ENCODE measurements at places on chromosomes 12 and 14.

GRCh38 chr12:69484428-69484827 lies 14.2 kb downstream of the FRS2 start:
- DNase-seq, result no peak

DNA sequence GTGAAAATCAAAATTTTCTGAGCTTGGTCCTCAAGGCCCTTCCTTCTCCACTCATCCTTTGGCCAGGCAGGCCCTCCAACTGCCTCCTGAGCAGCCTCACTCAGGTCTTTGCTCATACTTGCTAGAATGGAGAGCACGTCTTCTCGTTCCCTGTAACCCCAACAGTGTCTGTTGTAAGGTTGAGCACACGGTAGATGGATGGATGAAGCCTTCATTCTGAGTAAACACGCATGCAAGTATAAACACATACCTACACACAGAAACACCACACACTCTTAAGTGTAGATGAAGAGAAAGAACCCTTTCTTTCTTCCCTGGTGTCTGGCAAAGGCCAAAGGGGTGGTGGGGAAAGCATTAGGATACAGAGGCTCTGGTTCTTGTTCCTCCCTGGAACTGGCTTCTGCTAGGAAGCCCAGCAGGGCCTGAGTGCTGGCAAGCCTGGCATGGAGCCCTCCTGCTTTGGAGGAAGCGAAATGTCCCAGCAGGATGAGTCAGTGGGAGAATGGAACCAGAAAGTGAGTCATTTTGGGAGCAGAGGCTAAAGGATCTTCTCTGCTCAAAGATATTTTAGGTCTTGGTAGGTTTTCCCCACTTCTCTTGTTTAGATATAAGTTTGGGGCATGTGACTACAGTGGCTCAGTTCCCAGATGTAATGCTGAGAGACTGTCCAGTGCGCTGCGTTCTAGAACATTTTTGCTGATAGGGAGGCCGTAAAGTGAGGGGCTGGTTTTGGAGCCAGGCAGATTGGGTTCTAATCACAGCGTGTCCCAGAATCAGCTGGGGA lies 127.4 kb downstream of the CACNA1C start:
- DNase-seq, result no peak

GRCh38 chr14:23571701-23572523 lies 4.3 kb upstream of the AP1G2 start:
- no peak for DNase-seq

GRCh38 chr14:93788543-93789227 lies 400 bp upstream of the PRIMA1 start:
- no peak for DNase-seq

DNA sequence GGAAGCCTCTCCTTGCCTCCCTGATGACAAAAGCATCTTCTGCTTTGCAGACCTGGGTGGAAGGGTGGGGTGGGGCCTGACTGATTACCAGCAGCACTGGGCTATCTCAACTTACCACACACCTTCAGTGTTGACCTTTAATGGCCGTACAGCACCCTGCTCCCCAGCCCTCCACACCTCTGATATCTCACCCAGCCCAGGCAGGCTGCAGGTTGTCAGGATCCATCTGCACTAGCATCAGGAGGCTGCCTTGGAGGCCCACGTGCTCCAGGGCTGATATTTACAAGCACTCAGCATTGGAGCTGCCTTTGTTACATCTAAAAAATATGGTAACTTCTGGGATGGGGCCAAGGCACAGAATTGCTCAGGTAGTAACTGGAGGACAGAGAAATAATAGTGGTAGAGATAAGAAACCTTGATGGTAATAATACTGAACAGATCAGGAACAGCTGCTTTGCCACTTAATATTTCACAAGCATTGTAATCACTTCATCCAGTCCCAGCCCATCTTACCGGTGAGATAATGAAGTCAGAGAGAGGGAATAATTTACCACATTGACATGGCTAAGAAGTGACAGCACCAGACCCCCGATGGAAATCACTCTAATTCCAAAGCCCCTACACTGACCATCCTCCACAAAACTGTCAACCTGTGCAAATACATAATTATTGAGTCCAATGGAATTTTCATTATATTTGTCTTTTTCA lies 125.2 kb upstream of the RFLNA start:
- no peak for DNase-seq

DNA sequence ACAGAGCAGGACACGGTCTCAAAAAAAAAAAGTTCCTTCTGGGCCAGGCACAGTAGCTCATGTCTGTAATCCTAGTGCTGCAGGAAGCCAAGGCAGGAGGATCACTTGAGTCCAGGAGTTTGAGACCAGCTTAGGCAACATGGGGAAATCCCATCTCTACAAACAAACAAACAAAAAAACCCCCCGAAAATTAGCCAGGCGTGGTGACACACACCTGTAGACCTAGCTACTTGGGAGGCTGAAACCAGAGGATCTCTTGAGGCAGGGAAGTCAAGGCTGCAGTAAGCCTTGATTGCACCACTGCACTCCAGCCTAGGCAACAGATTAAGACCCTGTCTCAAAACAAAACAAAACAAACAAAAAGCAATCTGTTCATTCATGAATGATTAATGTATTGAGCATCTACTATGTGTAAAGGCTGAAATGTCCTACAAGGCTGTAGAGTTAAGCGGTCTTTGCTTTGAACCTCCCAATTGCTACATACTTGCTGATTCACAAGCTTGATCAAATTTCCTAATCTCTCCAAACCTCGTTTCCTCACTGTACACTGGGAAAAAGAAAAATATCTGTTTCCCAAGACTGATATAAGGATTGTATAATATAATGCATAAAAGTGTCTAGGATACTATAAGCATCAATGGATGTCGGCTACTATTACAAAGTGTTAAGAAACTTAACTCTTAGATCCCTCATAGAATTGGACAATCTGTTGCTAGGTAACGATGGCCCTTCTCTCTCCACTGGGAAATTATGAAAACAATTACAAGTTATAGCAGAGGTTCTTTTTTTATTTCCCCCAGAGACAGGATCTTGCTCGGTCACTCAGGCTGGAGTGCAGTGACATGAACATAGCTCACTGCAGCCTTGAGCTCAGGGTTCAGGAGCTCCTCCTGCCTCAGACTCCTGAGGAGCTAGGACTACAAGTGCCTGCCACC lies 7.9 kb upstream of the RILPL2 start:
- no peak for DNase-seq

GRCh38 chr14:68592948-68593556 lies 199.8 kb downstream of the ZFP36L1 start:
- no peak for DNase-seq

- DNase-seq, result no peak
These were observed 128.6 kb downstream of the IPO8 start for GRCh38 chr12:30567082-30567481.

DNA sequence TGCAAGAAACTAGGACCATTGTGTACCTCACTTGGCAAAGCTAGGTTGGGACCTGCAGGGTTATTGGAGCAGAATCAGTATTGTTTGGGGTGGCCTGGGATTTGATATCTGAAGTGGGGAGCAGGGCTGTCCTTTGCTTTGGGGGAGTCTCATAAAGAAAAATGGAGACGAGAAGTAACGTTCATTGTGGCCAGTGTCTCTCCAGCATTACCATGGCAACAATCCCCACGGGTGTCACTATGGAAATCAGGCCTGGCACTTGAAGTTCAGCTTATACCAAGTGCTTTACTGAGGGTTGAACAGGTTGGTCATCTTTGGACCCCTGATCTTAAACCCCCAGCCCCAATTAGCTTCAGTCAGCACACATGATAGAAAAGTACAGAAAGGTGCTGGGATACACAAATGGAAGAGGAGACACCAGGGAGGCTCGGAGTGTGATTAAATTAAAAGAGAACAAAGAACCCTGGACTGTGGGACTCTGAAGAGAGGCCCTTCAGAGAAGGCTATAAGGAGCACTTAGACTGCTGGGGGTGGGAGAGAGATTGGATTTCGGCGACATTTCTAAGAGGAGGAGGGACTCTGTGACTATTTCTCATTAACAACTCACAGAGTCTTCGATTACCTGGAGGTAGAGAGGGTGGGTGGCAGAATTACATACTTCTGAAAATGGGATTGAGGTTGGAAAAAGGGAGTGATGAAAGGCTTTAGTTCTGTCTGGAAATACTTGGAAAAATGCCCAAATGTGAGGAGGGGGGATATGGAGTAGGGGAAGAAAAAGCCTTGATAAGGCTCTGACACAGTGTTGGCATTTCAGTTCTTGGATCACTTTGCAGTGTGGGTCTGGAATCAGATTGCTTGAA lies 3.7 kb downstream of the KIF5A start:
- DNase-seq, result no peak

GRCh38 chr14:76277586-76278130 lies 98.3 kb upstream of the ESRRB start:
- DNase-seq, result no peak

DNA sequence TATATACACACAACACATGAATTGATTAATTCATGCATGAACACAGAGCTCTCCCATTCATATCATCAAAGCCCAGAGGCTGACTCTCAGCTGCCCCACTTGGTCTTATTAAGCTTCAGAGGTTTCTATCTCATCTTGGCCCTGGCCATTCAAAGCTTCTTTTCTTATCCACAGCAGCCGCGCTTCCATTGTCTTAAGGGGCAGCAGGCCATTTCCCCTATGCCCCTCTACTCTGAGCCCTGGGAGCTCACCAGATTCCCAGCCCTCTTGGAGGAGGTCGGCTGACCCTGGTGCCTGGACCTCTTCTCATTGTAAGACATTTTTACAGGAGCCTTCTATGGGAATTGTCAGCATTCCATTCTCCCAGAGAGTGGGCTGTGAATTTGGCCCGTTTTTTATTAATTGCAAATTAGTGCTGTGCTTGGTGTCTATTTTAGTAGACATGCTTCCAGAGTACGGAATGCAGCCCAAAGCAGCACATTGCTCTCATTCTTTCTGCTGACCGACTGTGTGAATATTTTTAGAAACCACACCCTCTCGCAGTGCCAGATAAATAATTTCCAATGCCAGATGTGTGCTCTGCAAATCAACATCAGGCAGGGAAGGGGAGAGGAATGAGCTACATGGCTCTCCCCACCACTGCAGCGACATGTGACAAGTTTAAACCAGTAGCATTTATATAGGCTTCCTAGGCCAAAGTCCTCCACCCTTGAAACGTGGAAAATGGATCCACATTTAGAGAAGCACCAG lies 58.5 kb downstream of the NUAK1 start:
- no peak for DNase-seq

DNA sequence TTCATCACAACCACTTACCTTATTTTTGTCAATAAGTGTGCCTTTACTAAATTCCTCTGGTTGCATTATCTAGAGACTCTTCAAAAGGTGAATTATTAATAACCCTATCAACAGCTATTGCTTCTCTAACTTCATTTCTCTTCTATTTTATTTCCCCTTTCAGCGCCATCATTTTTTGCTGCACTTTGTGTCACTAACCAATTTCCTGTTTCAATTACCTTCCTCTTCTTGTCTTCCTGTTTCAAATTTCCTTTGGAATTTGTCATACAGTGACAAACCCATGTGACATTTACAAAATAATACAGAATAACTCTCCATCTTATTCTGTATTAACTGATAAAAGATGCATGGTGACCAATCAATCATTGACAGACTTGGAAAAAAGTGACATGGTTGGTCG lies 12.2 kb upstream of the CLEC2A start:
- no peak for DNase-seq
